SJCRH30 (cell line): ENCODE measurements at places on chromosomes 6 and 20. TPM values are rescaled to one million over a fixed set of nuclear protein-coding genes. Genes with fewer than 3 reads are reported as not detected.

DNA sequence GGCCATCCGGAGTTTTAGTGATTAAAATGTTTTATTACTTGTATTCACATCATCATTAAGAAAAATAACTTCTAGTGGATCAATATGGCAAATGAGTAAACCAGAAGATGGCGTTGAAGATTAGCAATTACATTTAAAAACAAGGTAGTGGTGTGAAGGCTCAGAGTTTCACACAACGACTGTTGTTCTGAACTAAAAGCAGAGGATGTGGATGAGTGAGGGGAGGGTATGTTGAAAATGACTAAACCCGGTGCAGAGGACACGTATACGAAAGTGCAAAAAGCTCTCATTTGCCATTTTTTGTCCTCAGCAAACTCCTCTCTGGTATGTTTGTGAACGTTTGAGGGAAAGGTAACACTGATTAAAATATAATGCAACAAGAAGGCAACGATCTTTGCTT, 1.9 kb upstream of the IRF4 start:
- H3K4me1 ChIP-seq: no peaks in the 10 kb centered on the region
- DNase-seq: no peak
- no peaks in the 10 kb centered on the region for H3K36me3 ChIP-seq

- H3K36me3 ChIP-seq: no peaks in the 10 kb centered on the region
- H3K4me3 ChIP-seq: no peak overlapping the region
- no peak for DNase-seq
- no peaks in the 10 kb centered on the region for H3K4me1 ChIP-seq
- H3K27me3 ChIP-seq: peaks cover 60% of the 10 kb centered on the region
- no peak overlapping the region for H3K27ac ChIP-seq
Measured at GRCh38 chr20:33284284-33284683, 1.3 kb downstream of the BPIFB1 start.

OLIG3 gene
- not detected in 2 replicates for total RNA-seq

DNA sequence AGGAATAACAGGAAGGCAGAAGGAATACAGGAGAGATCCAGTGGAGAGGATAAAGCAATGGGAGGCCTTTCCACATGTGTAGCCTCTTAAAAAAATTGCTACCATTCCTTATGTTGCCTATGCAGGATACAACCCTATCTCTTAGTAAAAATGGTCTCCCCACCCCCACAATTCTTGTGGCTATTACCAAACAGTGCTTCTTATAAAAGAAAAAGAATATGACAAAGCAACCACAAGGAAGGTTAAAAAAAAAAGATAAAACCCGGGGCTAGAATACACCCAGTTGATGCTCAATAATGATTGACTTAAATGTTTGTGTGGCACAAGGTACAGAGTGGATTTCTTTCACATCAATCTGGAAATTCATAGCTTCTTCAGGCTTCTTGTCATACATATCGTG, 250.9 kb downstream of the HIVEP2 start:
- no peak overlapping the region for H3K27ac ChIP-seq
- H3K36me3 ChIP-seq: no peaks in the 10 kb centered on the region
- no peak overlapping the region for H3K4me3 ChIP-seq
- peaks cover 21% of the 10 kb centered on the region for H3K4me1 ChIP-seq
- DNase-seq: no peak
- H3K27me3 ChIP-seq: no peaks in the 10 kb centered on the region

- DNase-seq: no peak
- H3K4me1 ChIP-seq: no peaks in the 10 kb centered on the region
- H3K27ac ChIP-seq: no peak overlapping the region
- H3K4me3 ChIP-seq: no peak overlapping the region
- H3K27me3 ChIP-seq: no peaks in the 10 kb centered on the region
- no peaks in the 10 kb centered on the region for H3K36me3 ChIP-seq
Measured at GRCh38 chr6:14943116-14943515, 302.8 kb upstream of the JARID2 start.

DNA sequence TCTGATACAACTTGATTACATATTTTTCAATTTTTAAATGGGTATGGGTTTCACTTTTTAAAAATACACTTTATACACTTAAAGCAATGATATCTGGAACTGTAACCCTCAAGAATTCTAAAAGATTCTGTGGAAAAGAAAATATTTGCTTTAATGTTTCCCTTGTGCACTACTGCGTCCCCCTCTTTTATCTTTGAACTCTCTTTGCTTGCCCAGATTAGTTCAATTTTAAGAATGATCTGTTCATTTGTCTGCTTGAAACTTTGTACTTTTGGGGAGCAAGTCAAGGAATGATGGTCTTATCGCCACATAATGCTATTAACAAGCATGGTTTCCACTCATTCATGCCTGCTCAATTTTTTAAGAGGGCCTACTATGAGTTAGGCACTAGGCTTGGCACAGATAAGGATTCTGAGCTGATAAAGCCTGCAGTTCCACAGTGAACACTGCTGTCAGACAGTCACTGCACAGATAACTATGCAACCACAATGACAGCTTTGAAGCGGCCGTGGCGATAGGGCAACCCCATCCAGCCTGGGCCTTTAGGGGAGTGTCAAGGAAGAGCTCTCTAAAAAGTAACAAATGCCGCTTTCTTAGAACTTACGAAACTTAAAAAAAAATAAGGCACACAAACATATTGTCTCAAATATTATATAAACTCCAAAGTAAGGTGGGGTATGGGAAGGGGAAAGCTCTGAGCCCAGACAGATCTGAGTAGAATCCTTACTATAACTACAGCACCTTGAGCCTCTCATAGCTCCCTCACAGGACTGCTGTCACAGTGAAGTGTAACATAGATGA, 29.7 kb downstream of the FYN start:
- H3K4me1 ChIP-seq: peaks cover 65% of the 10 kb centered on the region
- peak overlapping the region; percentile 93 for H3K27ac ChIP-seq
- DNase-seq: peak; percentile 57
- H3K36me3 ChIP-seq: no peaks in the 10 kb centered on the region; the same call in 1 of the 2 replicates
- H3K27me3 ChIP-seq: no peaks in the 10 kb centered on the region

DNA sequence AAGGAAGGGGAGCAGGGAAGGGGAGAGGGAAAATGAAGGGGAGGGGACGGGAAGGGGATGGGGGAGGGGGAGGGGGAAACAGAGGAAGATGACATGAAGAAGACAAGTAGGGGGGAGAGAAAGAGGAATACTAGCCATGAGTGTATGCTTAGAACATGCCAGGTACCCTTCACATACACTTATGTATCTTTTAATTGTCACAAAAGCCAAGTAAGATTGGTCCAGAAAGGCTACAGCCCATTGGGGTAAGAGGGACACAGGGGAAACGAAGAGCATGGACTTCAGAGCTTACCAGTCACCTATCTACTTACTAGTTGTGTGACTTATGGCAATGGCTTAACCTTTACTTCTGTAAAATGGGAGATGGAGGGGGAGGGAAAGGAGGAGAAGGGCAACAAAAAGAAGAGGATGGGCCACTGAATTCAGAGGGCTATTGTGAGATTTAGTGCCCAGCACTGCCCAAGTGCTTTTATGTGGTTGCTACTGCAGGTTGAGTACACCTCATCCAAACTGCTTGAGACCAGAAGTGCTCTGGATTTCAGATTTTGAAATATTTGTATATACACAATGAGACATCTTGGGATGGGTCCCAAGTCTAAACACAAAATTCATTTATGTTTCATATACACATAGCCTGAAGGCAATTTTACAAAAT, 90.3 kb downstream of the ARHGAP18 start:
- H3K27me3 ChIP-seq: no peaks in the 10 kb centered on the region
- no peak overlapping the region for H3K4me3 ChIP-seq
- no peak for DNase-seq
- H3K27ac ChIP-seq: no peak overlapping the region

- DNase-seq: no peak
- peaks cover 15% of the 10 kb centered on the region for H3K36me3 ChIP-seq
- H3K4me3 ChIP-seq: no peak overlapping the region
- no peak overlapping the region for H3K27ac ChIP-seq
- no peaks in the 10 kb centered on the region for H3K27me3 ChIP-seq
Measured at GRCh38 chr6:144467172-144467762, 182.1 kb downstream of the UTRN start.

WFDC10B gene
- total RNA-seq: not detected in 2 replicates

- peaks cover 19% of the 10 kb centered on the region for H3K36me3 ChIP-seq
- DNase-seq: no peak
- no peaks in the 10 kb centered on the region for H3K27me3 ChIP-seq
- H3K27ac ChIP-seq: peak overlapping the region; percentile 88
- H3K4me1 ChIP-seq: peaks cover 14% of the 10 kb centered on the region
Measured at GRCh38 chr20:38032585-38033329, 499 bp downstream of the TTI1 start.

DNA sequence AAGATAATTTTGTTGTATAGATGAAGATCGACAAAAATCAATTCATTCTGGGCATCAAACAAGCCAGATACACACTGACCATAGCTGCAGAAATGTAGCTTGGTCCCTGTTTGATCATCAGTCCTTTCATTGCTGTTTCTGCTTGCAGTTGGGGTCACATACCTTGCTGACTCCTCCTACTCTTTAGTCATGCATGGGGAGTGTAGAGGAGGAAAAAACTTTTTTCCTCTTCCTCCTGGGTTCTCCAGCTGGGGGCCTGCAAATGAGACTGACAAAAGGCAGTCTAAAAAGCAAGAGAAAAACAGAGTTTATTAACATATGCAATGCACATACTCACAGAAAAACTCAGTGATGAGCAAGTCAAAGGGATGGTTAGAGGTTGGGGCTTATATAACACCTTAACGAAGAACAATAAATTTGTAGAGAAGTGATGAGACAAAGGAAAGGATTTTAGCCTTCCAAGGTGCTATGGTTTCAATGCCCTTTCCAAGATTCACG, 105.8 kb downstream of the QRSL1 start:
- no peaks in the 10 kb centered on the region for H3K36me3 ChIP-seq
- no peak for DNase-seq
- no peak overlapping the region for H3K4me3 ChIP-seq
- no peaks in the 10 kb centered on the region for H3K4me1 ChIP-seq
- H3K27ac ChIP-seq: no peak overlapping the region

SLC32A1 gene
- not detected in 2 replicates for total RNA-seq

DNMT3B gene
- 15.6 TPM in 2 replicates for total RNA-seq

DNA sequence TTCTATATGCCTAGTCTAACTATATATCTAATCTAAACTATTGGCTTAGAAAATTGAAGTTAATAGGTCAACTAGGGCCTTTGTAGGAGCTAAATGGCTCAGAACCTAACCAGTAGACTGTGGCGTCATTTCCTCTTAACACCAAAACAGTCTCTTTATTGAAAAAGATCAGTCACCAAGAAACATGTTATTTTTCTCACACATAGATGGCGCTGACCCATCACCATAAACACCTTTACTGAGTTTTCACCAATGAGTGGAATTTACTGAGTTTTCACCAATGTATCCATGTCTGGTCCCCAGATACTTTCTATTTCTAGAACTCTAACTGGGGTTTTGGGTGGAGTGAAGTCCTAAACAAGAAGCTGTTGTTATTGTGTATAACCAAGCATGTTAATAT, 636.0 kb downstream of the BCKDHB start:
- no peaks in the 10 kb centered on the region for H3K27me3 ChIP-seq
- peak; percentile 8 for DNase-seq
- no peaks in the 10 kb centered on the region for H3K4me1 ChIP-seq
- no peak overlapping the region for H3K4me3 ChIP-seq
- H3K36me3 ChIP-seq: no peaks in the 10 kb centered on the region
- no peak overlapping the region for H3K27ac ChIP-seq

CLPSL2 gene
- not detected in 2 replicates for total RNA-seq

DNA sequence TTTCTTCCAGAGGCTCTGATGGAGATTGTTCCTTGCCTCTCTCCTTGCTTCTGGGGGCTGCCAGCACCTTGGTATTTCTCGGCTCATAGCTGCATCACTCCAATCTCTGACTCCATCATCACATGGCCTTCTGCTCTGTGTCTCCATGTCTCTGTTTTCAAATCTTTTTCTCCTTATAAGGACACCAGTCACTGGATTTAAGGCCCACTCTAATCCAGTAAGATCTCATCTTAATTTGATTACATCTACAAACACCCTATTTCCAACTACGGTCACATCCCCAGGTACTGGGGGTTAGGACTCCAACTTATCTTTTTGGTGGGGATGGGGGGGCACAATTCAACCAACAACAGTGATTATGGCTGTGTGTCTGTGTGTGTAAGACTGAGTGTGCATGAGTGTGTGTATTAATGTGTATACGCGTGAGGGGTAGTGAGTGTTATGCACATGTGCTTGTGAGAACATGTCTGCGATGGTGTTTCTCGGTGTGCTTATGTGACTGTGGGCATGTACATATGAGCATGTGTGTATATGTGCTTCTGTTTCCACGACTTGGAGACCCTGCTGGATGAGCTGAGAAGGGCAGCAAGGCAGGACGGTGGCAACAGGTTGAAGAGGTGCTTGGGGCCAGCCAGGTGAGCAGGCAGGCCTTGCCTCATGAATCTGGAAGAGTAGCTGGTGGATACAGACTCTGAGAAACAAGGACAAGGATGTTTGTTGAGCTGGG, 130.5 kb downstream of the MRPL14 start:
- no peak overlapping the region for H3K4me3 ChIP-seq
- H3K27ac ChIP-seq: no peak overlapping the region
- H3K36me3 ChIP-seq: no peaks in the 10 kb centered on the region
- H3K4me1 ChIP-seq: no peaks in the 10 kb centered on the region
- DNase-seq: no peak

DNA sequence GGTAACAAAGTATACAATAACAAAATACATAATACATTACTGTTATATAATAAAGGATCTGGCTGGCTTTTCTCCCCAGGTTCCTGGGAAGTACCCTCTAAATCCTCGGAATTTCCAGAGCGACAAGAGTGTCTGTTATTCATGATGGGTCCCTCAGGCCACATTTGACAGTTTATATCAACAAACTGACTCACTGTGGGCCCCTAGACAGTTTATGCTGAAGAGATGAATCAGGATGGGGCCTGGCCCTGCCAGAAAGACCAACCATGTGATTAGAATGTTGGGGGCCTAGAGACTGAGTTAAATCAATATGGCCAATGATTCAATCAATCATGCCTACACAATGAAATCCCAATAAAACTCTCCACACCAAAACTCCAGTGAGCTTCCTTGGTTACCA, 13.5 kb downstream of the USP45 start:
- H3K4me1 ChIP-seq: peaks cover 11% of the 10 kb centered on the region
- no peak overlapping the region for H3K4me3 ChIP-seq
- DNase-seq: no peak
- H3K36me3 ChIP-seq: peaks cover 17% of the 10 kb centered on the region

DNA sequence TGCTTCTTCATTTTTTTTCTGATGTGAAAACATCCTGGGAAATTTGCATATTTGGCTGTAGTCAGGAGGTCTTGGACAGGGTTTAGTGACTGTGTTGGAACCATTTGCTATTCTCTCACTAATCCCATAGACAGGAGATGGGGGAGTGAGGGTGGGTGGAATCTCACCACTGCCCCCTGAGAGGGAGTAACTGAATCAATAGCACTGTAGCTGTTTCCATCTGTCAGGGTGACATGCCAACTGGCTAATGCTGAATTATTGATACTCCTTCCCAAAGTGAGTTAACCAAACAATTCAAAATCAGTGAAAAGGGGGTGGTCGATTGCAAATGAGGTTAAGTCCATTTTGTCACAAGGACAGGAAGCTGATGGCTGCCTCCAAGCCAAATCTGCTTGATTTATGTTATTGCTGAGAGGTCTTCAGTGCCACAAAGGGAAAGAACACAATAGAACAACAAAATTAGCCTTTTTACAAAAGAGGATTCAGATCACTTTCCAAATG, 55.1 kb upstream of the B3GAT2 start:
- H3K27me3 ChIP-seq: peaks cover 5% of the 10 kb centered on the region; the same call in 1 of the 2 replicates
- no peak overlapping the region for H3K27ac ChIP-seq
- H3K4me3 ChIP-seq: no peak overlapping the region
- H3K4me1 ChIP-seq: peaks cover 3% of the 10 kb centered on the region; the same call in 1 of the 2 replicates

MDFI gene
- total RNA-seq: 166 and 176 TPM in 2 replicates

WFDC12 gene
- not detected in 2 replicates for total RNA-seq

- H3K27ac ChIP-seq: no peak overlapping the region
- no peaks in the 10 kb centered on the region for H3K4me1 ChIP-seq
- DNase-seq: no peak
- H3K27me3 ChIP-seq: 0 out of 2 replicates have a peak, but pooled peaks cover 3% of the 10 kb centered on the region
- H3K4me3 ChIP-seq: no peak overlapping the region
- no peaks in the 10 kb centered on the region for H3K36me3 ChIP-seq
Measured at GRCh38 chr6:72064399-72064975, 178.1 kb downstream of the RIMS1 start.
